ENCODE measurements at places on chromosomes 6 and 20. TPM values are rescaled to one million over a fixed set of nuclear protein-coding genes. Genes with fewer than 3 reads are reported as not detected.
A peak's percentile ranks its signal among the peaks of the same experiment; 100 is the strongest.

DNA sequence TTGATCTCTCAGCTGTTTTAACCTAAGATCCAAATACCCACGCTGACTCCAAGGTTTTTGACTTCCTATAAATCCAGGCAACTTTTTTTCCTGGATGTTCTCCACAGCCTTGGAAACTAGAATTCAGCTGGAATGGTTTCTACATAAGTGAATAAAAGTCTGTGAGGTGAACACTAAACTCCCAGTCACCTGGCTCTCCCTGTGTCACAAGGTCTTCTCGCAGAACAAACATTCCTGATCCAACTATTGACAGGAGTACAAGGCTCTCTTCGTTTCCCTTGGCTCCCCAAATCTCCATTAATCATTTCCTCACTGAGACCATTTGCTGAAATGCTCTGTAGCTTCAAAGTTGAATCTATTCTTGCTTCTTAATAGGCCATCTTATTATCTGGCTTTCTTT is 265.7 kb downstream of the ADGRG6 start:
- DNase-seq = no peak

- DNase-seq = no peak
Observed at GRCh38 chr20:5447188-5447587, 130.4 kb upstream of the PROKR2 start.

GRCh38 chr6:144283646-144284477 is 1.3 kb upstream of the UTRN start:
- peak; percentile 57 for DNase-seq

DNA sequence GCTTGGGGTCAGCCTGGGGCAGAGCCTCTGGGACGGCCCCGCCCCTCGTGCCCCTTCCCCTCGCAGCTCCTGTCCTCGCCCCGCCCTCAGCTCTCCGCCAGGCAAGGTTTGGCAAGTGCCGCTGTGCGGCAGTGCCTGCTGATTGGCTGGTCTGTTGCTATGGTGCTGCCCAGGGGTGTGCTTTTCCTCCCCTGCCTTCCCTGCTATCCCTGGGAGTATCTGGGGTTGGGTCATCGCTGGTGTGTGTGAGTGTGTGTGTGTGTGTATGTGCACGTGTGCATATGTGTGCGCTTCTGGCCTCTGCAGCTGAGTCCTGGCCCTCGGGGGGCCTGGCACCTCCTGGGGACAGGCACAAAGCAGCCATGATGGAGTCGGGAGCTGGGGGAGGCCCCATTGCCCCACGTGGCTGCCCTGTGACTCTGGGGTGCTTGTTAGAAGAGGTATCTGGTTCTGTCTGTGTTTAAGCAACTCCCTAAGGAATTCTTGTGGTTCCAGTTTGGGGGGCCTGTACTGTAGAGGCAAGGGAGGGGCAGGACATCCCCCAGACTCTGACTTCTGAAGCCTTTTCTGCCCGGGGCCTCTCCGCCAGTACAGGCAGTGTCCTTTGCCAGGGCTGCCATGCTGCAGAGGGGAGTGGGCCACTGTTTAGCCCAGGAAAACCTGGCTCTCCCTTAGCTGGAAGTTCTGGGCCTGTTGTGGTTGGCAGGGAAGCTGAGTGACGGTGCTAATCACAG is 6.9 kb downstream of the RTEL1 start:
- DNase-seq = no peak

SIRPB1 gene
- 4.2 TPM for total RNA-seq

BPIFB2 gene
- not detected for total RNA-seq
